Testis (tissue), 5 donors: ENCODE measurements at places on chromosomes 3 and 15.
A peak's percentile ranks its signal among the peaks of the same experiment; 100 is the strongest.

DNA sequence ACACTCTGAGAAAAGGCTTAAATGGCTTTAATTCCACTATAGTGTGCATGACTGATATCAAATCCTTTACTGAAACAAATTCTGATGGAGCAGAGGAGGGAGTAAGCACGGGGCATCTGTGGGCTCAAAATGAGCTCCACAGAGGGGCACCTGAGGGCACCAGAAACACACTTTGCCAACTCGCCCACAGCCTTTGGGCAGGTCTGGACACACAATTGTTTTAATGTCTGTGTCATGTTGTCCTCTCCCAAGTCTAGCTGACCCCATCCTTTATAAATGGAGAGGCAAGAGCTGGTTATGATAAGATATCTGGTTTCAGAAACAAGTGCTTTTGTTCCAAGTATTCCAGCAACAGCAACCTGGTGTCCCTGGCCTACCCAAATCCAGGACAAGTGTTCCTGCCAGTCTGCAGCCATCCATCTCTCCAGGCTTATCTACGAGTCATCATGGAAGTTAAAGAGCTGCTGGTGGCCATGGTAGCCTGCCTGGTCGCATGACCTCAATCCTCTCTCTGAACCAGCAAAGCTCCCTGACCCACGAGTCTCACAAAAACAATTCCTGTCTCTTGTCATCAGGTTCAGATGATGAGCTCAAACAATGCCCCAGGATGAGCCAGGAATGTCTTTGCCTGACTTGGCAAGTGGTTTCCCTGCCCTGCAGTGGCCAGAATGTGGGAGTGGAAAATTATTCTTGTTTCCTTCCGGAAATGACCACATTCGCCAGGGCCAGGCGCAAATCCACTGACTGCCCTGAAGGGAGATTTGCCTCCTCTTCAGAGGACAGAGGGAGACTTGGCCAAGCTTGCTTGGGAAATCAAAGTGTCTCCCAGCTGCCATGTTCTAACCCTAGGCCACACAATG lies 64.4 kb upstream of the TPM1 start:
- no peaks in the 10 kb centered on the region for H3K4me1 ChIP-seq
- no peaks in the 10 kb centered on the region for H3K36me3 ChIP-seq
- no peak overlapping the region for H3K27ac ChIP-seq
- DNase-seq, result no peak

- H3K36me3 ChIP-seq, result no peaks in the 10 kb centered on the region
- H3K4me3 ChIP-seq, result no peak overlapping the region
- DNase-seq, result no peak
- H3K27me3 ChIP-seq, result no peaks in the 10 kb centered on the region
- peak overlapping the region; percentile 4 for H3K27ac ChIP-seq
- H3K4me1 ChIP-seq, result peaks cover 11% of the 10 kb centered on the region
These were observed 229.2 kb downstream of the MBNL1 start for GRCh38 chr3:152497890-152498289.

- no peak overlapping the region for H3K27ac ChIP-seq
- no peak overlapping the region for H3K4me3 ChIP-seq
- no peaks in the 10 kb centered on the region for H3K36me3 ChIP-seq
- H3K4me1 ChIP-seq, result no peaks in the 10 kb centered on the region
These were observed 88.9 kb upstream of the PTX3 start for GRCh38 chr3:157347577-157348303.

GRCh38 chr15:69734699-69735098 lies 282.1 kb downstream of the RPLP1 start:
- DNase-seq, result no peak
- H3K36me3 ChIP-seq, result no peaks in the 10 kb centered on the region
- H3K4me1 ChIP-seq, result no peaks in the 10 kb centered on the region
- no peaks in the 10 kb centered on the region for H3K27me3 ChIP-seq
- H3K27ac ChIP-seq, result no peak overlapping the region

DNA sequence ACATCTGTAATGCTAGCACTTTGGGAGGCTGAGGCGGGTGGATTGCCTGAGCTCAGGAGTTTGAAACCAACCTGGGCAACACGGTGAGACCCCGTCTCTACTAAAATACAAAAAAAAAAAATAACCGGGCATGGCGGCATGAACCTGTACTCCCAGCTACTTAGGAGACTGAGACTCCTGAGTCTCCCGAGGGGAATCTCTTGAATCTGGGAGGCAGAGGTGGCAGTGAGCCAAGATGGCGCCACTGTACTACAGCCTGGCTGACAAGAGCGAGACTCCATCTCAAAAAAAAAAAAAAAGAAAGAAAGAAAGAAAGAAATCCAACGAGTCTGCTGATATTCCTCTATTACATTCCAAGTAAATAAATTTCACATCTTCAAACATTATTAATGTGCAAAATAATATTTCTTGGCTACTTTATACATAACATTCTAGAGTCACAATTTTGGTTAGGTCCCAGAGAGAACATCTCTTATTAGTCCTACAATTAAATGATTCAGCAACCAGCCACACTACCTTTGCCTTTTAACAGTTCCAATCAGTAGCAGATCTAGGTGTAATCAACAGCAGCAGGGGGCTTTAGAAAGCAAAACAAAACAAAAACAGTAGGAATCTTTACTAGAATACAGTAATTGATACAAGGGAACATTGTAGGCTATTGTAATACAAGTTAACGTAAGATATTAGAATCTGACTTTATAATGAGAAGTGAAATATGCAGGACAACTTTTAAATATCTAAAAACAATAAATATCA lies 195.8 kb downstream of the TBC1D5 start:
- no peak overlapping the region for H3K27ac ChIP-seq
- DNase-seq, result no peak
- no peaks in the 10 kb centered on the region for H3K27me3 ChIP-seq
- H3K4me1 ChIP-seq, result no peaks in the 10 kb centered on the region

GRCh38 chr3:46851364-46852333 lies 11.6 kb downstream of the MYL3 start:
- no peak overlapping the region for H3K27ac ChIP-seq
- H3K27me3 ChIP-seq, result no peaks in the 10 kb centered on the region
- no peaks in the 10 kb centered on the region for H3K4me1 ChIP-seq
- peak; percentile 4 for DNase-seq
- H3K4me3 ChIP-seq, result no peak overlapping the region

DNA sequence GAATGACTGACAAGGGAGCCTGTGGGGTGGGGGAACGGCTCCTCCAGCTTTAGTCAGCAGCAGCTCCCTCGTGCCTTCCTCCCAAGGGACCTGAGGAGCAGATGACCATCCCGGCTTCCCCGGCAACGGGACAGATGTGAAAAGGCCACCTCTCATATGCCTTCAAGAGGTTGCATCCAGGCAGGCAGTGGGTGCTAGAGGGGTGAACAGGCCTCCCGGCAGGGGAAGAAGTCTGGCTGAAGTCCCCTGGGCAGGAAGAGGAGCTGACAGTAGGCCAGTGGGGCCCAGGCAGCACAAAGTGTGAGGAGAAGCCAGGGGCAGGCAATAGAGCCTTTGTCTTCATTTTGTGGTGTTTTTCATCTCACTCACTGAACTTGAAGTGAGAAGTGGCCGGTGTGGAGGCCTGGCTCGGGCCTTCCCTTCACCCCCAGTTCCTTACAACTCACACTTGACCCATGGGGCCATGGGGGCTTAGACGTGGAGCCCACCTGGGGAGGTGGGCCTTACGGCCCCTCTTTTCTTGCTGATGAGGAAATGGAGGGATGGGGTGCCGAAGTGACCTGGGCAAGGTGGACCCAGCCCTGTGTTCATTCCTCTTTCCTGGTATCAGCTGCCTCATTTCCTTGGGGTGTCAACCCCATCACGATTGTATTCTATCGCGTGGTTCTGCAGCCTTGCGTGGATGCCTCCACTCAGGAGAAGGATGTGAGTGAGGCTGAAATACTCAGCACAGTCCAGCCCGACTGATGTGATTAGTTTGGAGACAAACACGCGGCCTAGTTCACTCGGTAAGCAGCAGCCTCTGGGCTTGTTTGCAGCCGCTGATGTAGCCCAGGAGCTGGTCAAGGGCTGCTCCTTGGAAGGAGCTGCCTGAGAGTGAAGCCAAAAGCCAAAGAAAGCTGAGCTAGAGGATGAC lies 115.5 kb upstream of the ALDH1A3 start:
- H3K36me3 ChIP-seq, result no peaks in the 10 kb centered on the region
- no peak overlapping the region for H3K4me3 ChIP-seq
- no peak overlapping the region for H3K27ac ChIP-seq
- DNase-seq, result no peak
- no peaks in the 10 kb centered on the region for H3K27me3 ChIP-seq

GRCh38 chr3:195443391-195443989 lies 670 bp upstream of the ACAP2 start:
- H3K27ac ChIP-seq, result no peak overlapping the region
- no peaks in the 10 kb centered on the region for H3K27me3 ChIP-seq
- no peak for DNase-seq

DNA sequence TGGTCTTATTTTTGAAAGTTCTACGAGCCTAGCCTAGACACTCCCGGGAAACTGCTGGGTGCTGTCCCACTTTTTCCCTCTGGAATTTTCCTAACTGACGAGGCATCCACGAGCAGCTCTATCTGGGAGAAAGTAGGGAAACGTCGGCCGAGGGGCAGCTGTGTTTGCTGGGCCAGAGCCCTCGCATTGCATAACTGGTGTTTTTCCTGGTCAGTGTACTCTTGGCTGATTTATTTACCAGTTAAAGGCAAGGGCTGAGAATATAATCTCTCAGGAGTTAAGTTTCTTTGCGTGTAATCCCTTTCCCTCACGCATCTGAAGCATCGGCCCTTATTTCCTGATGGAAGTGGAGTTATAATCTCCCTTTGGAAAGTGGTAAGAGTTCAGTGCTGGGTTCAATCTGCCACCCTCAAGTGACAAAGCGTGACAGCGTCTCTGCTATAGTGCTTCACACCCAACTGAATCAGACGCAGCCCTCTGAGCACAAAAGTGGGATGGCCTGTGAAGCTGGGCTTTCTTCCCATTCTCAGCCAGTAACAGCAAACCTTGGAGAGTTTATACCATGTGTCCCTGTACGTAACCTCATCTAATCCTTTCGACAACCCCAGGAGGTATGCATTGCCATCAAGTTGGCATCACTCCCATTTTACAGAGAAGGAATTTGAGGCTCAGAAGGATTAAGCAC lies 311.5 kb downstream of the RORA start:
- H3K4me1 ChIP-seq, result peaks cover 5% of the 10 kb centered on the region
- H3K27me3 ChIP-seq, result no peaks in the 10 kb centered on the region
- no peaks in the 10 kb centered on the region for H3K36me3 ChIP-seq
- H3K27ac ChIP-seq, result peak overlapping the region; percentile 12

DNA sequence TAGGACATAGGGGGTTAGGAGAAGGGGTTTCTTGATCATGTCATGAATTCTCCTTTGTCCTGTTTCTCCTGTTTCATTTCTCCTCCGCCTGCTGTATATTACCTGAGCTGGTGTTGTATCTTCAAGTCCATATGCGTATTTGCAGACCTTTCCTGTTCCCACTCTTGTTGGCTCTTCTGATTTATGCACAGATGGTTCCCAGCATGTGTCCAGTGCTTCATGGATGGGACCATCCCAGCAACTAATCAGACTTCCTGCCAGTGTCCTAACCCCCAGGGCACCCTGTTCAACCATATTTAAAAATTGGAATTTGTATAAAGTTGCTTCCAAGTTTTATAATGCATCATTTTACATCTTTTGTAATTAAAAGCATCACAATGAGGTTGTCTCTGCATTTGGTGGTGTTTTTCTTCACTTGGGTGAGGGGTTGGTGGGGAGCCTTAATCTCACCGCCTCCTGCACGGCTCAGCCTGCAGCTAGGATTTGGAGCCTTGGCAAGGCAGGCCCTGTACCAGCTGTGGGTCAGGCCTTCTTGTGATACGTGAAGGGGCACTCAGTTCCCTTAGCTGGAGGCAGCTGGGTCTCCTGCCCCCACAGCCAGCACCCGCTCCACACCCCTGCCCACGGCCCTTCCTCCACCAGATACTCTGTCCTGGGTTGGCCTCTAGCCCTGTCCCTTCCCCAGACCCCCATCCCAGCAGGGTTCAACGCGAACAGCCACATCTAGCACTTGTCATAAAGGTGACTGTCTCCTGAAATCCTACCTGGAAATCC lies 72.0 kb upstream of the BLM start:
- no peak overlapping the region for H3K4me3 ChIP-seq
- no peaks in the 10 kb centered on the region for H3K27me3 ChIP-seq
- H3K27ac ChIP-seq, result no peak overlapping the region
- H3K4me1 ChIP-seq, result peaks cover 5% of the 10 kb centered on the region

GRCh38 chr3:141275973-141276372 lies 44.3 kb downstream of the PXYLP1 start:
- peaks cover 9% of the 10 kb centered on the region for H3K4me1 ChIP-seq
- DNase-seq, result no peak
- H3K36me3 ChIP-seq, result no peaks in the 10 kb centered on the region
- H3K27ac ChIP-seq, result no peak overlapping the region
- no peak overlapping the region for H3K4me3 ChIP-seq
- no peaks in the 10 kb centered on the region for H3K27me3 ChIP-seq

DNA sequence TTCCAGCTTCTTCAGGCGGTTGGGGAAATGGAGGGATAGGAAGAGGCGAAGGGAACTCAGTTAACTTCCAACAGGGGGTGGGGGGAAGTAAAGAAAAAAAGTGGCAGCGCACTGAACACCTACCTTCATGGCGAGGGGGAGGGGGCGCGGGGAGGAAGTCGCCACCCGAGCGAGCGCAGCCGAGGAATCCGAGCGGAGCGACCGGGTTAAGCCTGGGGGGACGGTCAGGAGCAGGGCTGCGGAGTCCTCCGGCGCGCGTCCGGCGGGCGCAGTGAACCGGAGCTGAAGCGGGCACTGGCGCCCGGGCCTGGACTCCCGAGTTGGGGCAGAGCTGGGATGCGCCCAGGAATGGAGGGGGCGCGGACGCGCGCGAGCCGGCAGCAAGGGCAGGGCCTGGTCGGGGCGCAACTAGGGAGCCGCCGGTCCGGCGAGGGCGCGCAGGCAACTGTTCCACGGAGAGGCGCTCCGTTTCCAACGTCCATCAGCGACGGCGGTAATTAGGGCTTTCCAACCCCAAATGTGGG lies at the start of gene WNT5A:
TSS of gene WNT5A (minus strand) at position 450 of the 524 bp plus-strand sequence. CDS start at position 129, 321 bp downstream.
- peaks cover 22% of the 10 kb centered on the region for H3K4me1 ChIP-seq
- H3K27me3 ChIP-seq, result no peaks in the 10 kb centered on the region
- peak; percentile 51 for DNase-seq
- H3K36me3 ChIP-seq, result no peaks in the 10 kb centered on the region
- H3K27ac ChIP-seq, result peak within 1 kb of the TSS; percentile 81
- peak within 1 kb of the TSS; percentile 81 for H3K4me3 ChIP-seq

- DNase-seq, result peak; percentile 72
- no peaks in the 10 kb centered on the region for H3K4me1 ChIP-seq
- H3K4me3 ChIP-seq, result peak overlapping the region; percentile 83
- no peaks in the 10 kb centered on the region for H3K27me3 ChIP-seq
These were observed 832 bp downstream of the TGFBR2 start for GRCh38 chr3:30607032-30607833.

DNA sequence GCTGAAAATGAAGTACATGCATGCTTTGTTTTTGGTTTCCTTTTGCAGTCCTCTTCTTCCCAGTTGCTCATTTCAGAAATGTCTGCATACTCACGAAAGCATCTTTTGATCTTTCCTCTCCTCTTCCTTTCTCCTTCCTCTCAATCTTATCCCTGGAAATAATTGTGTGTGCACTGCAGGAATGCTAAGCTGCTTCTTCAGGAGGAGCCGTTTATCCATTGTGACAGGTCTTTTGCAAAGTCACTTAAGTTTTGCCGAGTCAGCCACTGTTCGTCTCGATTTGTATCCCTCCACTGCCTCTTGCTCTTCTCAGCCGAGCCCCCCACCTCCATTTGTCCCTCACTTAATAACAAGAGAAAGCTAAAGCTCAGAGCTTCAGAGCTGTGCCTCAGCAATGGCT lies 597.6 kb downstream of the AGBL1 start:
- H3K27me3 ChIP-seq, result no peaks in the 10 kb centered on the region
- no peak for DNase-seq
- H3K4me1 ChIP-seq, result no peaks in the 10 kb centered on the region
- no peaks in the 10 kb centered on the region for H3K36me3 ChIP-seq

- DNase-seq, result no peak
- H3K4me1 ChIP-seq, result peaks cover 21% of the 10 kb centered on the region
- no peaks in the 10 kb centered on the region for H3K27me3 ChIP-seq
These were observed 51.5 kb upstream of the AGTR1 start for GRCh38 chr3:148646126-148646665.
